ENCODE measurements at places on chromosomes 4 and X.

DNA sequence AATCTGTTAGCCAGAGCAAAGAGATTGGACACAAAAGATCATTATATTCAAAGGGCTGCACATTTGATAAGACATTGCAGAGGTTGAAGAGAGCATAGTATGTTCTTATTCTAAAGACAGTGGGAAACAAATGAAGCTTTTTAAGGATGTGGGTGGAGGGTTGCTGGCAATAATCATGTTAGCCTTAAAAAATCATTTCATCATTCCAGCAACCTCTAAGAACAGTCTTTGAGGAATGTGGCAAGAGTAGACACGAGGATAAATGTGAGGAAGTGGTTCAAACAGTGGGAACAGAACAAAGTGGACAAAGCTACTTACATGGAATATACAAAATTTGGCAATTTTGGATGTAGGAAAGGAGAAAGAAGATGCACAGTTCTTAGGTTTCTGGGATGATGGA lies 167.3 kb upstream of the SPRY1 start:
- DNase-seq: no peak

GRCh38 chr4:90845777-90846176 lies 718.6 kb downstream of the CCSER1 start:
- DNase-seq: no peak

DNA sequence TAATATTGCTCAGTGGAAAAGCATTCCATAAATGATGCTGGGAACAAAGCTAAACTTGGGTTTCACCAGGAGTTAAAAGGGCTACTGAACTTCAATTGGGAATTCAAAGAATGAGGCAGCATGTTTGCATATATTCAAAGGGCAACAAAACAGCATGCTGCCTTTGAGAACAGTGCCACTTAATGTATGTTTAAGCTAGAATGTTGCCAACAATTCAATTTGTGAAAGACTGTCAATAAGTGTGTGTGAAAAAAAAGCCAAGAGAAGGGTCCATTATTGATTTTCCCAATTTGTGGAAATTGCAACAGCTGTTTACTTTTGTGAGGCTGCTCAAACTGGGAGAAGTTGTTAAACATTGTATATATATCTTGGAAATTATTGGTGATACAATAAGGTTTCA lies 701.9 kb upstream of the ACTRT1 start:
- DNase-seq: no peak

GRCh38 chr4:141248029-141248428 lies 27.3 kb downstream of the ZNF330 start:
- DNase-seq: no peak

DNA sequence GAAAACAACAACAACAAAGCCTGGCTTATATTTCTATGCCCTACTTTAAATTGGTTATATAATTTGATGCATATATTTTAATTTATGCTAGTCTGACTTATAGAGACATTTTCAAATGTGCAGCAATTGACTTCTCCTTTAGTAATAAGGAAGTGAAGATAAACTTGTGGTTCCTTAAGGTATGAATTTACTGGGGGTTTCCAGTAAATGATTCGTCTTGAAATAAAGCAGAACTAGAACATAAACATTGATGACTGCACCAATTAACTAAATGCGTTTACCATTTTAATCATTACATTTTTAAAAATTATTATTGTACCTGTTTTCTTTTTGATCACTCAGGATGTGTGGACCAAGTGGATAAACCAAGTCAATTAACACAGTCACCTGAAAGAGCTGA lies 99.6 kb upstream of the CCSER1 start:
- peak; percentile 7 for DNase-seq

DNA sequence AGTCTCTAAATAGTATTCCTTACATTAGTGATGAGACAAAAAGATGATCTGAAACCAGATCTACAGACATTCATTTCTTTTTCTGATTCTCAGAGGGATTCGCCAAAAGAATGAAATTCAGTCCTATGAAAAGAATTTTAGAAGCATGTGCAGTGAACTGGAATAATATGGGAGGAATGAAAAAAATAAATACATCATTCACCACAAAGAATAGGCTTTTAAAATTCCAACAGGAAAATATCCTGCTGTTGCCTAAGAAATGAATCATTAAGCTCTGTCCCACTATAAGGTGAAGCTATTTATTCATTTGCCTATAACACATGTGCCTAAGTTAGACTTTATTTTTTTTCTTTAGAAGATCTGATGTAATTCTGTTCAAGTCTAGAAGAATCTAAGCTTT lies 165.9 kb downstream of the IL15 start:
- no peak for DNase-seq

DNA sequence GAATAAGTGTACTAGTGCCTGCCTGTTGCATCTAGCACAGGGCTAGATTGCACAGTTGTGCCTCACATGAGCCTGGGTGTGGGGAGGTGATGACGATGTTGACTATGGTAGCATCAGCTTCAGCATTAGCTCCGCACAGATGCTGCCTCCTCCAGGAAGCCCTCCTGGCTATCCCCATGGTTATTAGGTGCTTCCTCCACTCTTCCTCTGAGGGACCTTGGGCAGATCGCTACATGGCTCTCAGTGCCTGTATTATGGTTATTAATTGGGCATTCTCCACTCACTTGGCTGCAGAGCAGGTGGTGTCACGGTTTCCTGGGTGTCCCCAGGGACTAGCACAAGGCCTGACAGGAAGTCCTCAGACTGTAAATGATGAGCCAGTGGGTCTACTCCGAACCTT lies 325.6 kb downstream of the ARHGAP10 start:
- no peak for DNase-seq

- no peak for DNase-seq
These were observed 20.2 kb downstream of the ANXA3 start for GRCh38 chr4:78571804-78572203.

GRCh38 chr4:70392057-70392776 lies 5.5 kb upstream of the OPRPN start:
- DNase-seq: no peak

DNA sequence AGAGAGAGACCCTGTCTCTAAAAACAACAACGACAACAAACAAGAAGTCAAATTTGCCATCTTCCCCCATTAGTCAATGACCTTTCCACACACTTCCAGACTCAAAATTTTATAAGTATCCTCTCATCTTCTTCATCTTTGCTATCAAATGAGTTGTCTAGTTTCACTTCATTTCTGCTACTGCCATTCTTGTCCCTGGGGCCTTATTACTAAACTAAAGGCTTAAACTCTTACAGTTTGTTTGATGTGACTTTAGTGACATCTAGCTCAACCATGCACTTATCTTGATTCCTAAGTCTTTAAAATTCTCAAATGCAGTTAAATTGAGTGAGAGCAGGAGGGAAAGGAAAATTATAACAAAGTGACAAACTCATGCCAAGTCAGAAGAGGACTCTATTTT lies 271.8 kb upstream of the GK2 start:
- no peak for DNase-seq

DNA sequence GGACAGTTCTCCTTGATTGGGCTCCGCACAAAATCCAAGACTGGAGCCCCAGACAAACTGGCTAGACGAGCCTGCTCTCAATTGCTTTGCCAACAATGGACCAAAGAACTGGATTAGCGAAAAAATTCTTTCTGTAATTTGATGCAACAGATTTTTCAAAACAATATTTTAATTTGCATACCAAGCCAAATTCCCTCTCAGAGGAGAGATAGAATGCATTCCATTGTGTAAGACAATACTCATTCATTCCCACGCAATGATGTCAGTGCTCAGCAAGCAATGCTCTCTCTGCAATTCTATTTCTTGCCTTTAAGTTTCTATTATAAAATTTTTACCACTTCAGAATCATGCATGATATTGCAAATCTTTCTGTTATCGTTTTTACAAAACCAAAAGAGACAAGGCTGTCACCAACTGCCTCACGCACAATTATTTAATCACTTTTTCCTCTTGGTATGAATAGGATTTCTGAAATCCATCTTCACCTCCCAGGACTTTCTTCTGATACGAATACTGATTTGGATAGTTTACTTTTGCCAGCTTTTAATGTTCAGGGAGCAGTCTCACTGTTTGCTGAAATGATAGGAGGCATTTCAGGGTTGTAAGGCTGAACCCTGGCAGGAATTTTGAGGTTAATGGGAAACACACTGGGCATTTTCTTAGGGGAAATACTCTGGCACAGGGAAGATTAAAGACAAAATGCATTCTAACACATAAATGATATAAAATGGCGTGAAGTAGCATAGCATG lies 46.1 kb upstream of the HCCS start:
- DNase-seq: no peak

GRCh38 chrX:100244681-100245080 lies 165.4 kb downstream of the PCDH19 start:
- DNase-seq: no peak

DNA sequence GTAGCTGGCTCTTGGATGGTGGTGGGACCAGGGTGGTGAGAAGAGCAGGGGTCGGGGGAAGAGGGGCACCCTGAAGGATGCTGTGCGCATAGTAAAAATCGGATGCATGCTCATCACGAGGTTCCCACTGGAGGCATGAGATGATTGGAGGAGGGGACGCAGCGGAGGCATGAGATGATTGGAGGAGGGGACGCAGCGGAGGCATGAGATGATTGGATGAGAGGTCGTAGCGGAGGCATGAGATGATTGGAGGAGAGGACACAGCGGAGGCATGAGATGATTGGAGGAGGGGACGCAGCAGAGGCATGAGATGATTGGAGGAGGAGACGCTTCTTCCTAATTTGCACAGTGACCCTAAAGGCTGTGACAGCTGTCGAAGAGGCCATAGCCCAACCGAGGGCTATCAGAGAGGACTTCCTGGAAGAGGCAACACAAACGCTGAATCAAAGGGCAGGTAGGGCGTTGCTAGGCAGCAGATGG lies 106.7 kb downstream of the ADRA2C start:
- no peak for DNase-seq

DNA sequence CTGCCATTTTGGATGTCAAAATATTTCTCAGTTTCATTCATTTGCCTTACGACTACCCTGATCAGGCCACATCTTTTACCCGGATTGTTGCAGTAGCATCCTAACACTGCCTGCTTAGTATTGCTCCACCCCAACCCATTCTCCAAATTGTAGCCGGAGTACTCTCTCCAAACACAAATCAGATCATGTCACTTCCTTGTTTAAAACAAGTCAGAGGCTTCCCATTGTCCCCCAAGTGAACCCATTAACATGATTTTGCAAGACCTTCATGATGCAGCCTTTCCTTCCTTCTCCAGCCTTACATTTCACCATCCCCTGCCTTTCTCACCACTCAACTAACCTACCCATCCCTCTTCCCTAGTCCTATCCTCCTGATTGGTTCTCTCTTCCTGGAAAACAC lies 53.1 kb downstream of the FANCB start:
- no peak for DNase-seq

- peak; percentile 18 for DNase-seq
These were observed 54.9 kb downstream of the LINC00632 start for GRCh38 chrX:140764401-140764919.

DNA sequence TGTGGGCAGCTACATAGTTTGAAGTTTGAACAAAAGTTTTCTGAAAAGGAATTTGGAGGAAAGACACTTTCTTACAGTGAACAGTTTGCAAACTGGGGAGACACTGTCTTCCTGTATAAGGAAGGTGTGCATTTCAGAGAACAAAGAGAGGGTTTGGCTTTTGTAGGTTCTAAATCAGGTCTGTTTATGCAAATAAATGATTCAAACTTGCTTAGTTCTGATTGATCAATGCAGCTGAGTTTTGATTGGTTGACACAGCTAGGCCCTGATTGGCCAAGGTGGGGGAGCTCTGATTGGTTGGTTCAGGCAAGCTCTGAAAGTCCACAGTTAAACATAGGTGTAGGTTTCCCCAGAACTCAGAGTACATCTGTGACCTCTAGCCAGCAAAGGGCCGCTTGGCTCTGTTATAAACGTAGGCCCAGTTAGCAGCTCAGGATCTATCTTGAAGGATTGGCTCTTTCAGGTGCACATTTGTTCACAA lies 63.0 kb upstream of the ENPP6 start:
- no peak for DNase-seq

GRCh38 chr4:48499551-48500066 lies 9.6 kb downstream of the ZAR1 start:
- DNase-seq: no peak

DNA sequence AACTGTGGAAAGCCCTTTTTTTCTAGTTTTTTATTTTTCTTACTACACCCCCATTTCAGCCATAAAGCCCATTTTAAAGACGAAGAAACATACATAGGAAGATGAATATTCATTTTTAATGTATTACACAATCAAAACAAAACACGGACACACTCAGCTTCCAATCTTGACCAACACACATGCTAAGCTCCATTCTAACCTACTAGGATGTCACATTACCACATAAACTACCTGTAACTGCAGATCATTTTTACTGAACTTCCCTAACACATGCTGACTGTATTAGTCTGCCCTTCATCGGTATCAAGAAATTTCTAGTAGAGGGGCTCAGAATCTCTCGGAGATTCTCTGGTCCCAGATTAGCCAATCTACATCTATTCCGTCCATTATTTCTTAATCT lies 1.8 kb downstream of the CCNI start:
- no peak for DNase-seq

DNA sequence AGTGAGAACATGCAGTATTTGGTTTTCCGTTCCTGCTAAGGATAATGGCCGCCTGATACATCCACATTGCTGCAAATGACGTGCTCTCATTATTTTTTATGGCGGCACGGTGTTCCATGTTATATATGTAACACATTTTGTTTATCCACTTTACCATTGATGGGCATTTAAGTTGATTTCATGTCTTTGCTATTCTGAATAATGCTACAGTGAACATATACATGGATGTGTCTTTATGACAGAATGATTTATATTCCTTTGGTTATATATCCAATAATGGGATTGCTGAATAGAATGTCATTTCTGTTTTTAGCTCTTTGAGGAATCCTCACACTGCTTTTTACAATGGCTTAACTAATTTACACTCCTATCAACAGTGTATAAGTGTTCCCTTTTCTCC lies 1223.2 kb downstream of the RAPGEF2 start:
- no peak for DNase-seq

- DNase-seq: no peak
These were observed 97.4 kb downstream of the AASDH start for GRCh38 chr4:56289934-56290333.

DNA sequence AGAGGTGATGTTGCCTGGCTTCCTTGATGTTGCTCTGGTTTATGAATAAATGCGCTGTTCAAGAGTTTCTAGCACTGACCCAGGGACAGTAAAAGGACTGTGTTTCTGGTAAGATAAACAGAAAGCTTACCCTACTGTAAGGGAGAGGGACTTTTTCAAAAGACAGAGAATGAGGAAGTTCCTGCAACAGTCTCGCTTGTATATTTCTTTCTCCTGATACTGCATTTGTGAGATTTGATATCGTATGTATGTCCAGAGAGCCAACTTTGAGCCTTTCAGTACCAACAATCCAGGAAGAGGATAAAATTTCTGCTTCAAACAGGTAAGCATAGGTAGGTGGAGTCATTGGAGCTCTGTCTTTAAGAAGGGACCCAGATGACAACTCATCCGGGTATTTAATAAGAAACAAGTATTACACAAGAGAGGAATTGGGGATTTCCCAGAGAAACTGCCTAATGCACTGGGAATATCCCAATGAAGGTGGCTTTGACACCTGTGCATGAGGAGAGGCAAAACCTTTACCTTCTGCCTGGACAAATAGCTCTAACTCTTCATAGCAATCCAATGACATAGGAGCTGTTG lies 773 bp downstream of the DAPP1 start:
- DNase-seq: peak; percentile 51

- no peak for DNase-seq
These were observed 351.8 kb upstream of the AMOT start for GRCh38 chrX:113192418-113192817.

All from KBM-7 (cell line).